ENCODE measurements at places on chromosomes 1 and 21. TPM values are rescaled to one million over a fixed set of nuclear protein-coding genes. Genes with fewer than 3 reads are reported as not detected.

Gene LAX1
- not detected for total RNA-seq

Gene RHEX
- total RNA-seq, result not detected

Gene CDC20
- 206 TPM for total RNA-seq

Gene ALG14
- 6.5 TPM for total RNA-seq

Gene TLR5
- 0.05 TPM for total RNA-seq

Gene RUNX3
- 6.8 TPM for total RNA-seq

Gene TEDDM1
- not detected for total RNA-seq

Gene OPTC
- total RNA-seq, result not detected

Gene ILDR2
- total RNA-seq, result 0.03 TPM

Gene SERPINC1
- 0.13 TPM for total RNA-seq

Gene SELP
- total RNA-seq, result not detected

Gene SNX7
- 27.0 TPM for total RNA-seq

Gene DVL1
- total RNA-seq, result 71.4 TPM

Gene TMEM79
- total RNA-seq, result 6.0 TPM

Gene TTC24
- not detected for total RNA-seq

Gene COL24A1
- total RNA-seq, result not detected

Gene CFHR3
- 0.20 TPM for total RNA-seq

Gene DENND2D
- 1.2 TPM for total RNA-seq

Gene NTMT2
- not detected for total RNA-seq

Gene C1QA
- not detected for total RNA-seq

Gene GBP6
- total RNA-seq, result not detected

Gene FAM163A
- not detected for total RNA-seq

Gene ACKR1
- not detected for total RNA-seq

Gene PGLYRP3
- total RNA-seq, result not detected

Gene F13B
- not detected for total RNA-seq

All from A549 treated with GW870086 at 1 μM for 4 hours (cell line).